Right kidney (tissue), 9 donors: ENCODE measurements at places on chromosomes 1 and 21.

DNA sequence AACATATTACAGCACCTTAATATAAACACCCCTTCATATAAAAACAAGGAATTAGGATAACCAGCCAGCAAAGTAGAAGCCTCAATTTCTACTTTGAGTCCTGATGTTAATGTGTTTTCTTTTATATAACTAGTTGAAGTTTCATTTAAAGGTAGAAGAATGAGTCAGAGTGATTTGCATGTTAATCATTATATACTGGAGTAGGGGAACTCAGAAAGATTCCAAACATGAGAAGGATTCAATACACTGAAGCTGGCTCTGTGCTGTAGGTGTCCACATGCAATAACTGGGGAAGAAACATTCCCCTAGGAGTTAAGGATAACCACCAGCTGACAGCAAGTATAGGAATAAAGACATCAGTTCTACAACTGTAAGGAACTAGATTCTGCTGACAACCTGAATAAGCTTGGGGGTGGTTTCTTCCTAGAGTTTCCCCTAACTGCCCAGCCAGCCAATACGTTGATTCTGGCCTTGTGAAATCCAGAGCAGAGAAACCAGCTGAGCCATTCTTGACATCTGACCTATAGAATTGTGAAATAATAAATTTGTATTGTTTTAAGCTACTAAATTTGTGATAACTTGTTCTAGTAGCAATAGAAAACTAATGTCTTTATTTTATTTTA is 33.4 kb upstream of the RNPC3 start:
- DNase-seq = no peak

GRCh38 chr1:68361346-68361910 is 88.3 kb downstream of the RPE65 start:
- DNase-seq = no peak

GRCh38 chr1:105243969-105244368 is 1494.3 kb downstream of the AMY1C start:
- DNase-seq = no peak

DNA sequence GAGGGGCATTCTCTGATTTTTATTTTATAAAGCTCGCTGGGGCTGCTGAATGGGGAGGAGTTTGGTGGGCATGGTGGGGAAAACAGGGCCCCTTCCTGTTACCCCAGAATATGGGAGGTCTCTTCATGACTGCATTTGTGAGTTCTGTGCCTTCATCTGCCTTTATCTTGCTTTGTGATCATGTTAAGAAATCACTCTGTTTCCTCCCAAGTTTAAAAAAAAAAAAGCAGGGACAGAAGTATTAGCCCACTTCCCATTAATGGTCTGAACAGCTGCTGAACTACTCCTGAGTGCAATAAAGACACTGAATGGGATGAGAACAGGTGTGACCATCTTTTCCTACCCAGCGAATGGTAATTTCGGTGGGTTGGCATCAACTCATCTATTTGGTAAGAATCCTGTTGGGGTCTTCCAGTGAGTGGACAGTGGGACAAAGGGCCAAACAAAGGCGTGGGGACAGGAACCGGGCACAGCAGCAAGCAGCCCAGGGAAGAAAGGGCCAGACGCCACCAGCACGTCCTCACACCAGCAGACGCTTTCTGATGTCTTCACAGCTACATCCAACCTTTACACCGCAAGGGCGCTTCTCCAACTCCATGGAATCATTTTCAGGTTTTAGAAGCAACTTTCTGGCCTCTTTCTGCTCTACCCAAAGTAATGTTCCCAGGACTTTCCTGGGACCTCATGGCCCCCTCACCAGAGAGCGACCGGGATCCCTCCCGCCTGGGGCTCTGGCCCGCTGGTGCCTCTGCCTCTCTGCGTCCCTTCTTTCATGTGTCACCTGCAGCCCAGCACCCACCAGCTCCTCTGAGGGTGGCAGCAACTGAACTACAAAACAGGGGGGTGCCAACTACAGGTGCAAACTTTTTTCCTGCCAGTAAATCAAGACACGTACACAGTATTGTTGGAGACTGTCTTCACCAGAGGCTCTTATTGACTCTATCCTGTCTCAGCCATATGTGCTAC is 160.2 kb downstream of the ADSS2 start:
- DNase-seq = no peak

DNA sequence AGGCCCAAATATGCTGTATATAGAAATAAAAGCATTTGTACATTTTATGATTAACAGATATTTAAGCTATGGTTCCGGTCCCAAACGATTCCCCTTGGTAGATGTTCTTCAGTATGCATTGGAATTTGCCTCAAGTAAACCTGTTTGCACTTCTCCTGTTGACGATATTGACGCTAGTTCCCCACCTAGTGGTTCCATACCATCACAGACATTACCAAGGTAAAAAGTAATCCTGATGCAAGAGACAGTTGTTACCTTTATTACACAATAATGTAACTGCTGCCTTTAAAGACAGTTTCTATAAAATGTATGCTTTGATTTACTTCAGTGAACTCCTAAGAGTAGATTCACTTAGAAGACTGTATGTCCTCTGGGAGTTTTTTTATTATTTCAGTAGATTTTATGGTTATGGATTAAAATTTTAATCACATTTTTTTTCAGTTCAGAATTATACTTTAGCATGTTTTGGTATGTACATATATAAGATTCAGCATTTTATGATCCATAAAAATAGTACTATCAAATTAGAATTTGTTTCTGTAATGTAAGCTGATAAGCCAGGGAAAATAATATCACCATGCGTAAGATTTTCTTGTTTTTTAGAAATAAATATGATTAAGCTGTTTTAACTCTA is 96.5 kb downstream of the USP25 start:
- DNase-seq = no peak

DNA sequence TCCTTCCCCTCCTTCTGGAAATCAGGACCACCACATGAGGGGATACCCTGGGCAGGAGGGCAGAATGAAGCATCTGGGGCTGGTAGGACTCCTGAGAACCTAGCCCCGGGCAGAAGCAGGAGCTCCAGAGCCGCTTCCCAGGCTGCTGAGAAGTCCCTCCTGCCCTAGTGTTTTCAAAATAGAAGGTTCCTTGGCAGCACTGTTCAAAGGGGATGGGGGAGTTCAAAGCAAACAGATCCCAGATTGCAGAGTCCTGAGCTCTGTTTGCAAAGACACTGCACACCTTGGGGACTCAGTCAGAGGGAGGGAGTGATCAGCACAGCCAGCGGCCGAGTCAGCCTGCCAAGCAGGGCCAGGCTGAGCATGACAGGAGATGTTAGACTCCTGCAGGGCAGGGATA is 177.8 kb downstream of the PTPRU start:
- no peak for DNase-seq

DNA sequence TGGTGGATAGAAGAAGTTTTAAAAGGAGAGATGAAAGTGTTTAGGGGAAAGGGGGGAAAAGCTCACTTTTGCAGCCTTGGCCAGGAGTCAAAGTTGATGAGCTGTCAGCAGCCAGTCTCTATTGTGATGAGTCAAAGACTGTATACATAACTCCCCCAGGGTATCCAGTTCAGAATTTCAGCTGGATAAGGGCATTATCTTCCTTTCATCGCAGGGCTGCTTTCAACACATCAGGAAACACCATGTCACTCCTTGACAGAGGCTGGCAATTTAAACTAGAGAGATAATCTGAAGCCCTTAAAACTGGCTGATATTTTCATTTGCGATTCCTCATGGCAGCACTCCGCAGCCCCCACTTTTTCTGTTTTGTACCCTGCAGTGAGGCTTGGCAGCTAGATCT is 328.5 kb downstream of the TBX15 start:
- DNase-seq = no peak

- no peak for DNase-seq
Measured at GRCh38 chr1:29785137-29785527, 548.8 kb downstream of the PTPRU start.

GRCh38 chr1:22983944-22984343 is 11.3 kb upstream of the LACTBL1 start:
- no peak for DNase-seq

DNA sequence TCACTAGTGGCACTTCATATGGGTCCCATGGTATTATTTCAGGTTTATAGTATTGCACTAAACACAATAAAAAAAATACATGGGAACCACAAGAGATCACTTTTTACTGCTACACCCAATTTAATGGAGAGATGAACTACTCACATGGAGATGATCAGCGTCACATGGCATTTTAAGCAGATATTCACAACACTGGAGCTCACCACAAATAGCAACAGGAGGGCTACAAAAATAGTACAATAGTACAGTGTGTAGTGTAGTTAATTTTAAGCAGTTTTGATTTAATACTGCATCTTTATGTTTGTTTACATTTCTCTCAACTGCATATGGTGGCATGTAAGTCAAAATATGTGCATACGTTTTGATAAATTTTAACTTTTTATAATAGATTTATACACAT is 31.0 kb downstream of the SNX7 start:
- no peak for DNase-seq

- no peak for DNase-seq
Measured at GRCh38 chr1:247054992-247055415, 23.6 kb downstream of the ZNF670 start.

- DNase-seq = no peak
Measured at GRCh38 chr1:115927971-115928370, 48.3 kb upstream of the SLC22A15 start.

- DNase-seq = no peak
Measured at GRCh38 chr1:169486281-169487051, 722 bp upstream of the SLC19A2 start.

DNA sequence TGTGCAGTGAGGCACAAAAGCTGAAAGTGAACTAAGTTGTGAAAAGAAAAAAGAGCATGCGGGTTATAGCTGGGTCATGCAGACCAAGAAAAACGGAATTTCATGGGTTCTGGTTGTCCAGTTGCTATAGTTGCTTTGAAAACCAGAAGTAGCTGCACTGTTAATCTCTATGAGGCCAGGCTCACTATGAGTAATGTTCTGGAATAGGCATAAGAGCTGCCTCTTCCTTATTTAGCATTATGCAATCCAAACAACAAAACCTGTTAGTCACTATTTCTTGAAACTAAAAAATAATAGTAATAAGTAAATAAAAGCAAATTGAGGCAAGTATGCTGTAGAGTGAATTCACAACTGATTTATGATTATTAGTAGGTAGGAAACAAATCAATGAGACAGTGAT is 1383.7 kb downstream of the MRPL39 start:
- no peak for DNase-seq

DNA sequence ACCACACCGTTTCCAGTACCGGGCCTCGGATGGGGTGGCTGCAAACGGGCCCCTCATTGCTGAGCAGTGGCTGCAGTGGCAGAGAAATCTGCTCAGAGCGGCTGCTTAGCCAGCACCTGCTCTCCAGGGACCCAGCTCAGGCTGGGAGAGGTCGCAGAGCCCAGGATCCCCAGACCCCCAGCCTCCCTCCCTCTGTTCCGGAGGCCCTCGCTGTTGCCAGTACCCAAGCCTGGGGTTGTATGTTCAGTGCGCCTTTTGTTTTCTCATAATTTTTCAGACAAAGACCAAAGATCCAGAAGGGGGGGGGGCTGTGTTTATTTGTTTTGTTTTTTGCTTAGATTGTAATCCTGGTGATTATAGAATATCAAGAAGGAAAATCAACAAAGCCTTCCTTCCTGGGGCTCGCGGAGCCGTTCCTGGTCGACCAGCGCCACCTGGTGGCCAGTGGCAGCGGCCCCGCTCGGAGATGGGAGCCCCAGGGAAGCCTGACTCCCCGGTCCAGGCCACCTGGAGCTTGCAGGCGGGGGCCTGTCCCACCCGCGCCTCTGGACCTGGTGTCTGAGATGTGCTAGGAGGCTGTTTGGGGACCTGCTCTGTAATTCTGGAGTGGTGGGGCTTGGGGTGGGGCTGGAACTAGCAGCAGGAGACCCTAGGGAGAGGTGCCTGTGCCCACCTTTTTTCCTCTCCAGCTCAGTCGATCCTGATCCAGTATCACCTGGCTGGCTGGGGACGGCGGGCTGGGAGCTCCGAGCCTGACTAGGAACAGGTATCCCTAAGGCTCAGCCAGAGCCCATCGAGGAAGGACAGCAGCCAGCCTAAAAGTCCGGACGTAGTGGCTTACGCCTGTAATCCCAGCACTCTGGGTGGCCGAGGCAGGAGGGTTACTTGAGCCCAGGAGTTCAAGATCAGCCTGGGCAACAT is 123.9 kb upstream of the VAMP3 start:
- DNase-seq = peak; percentile 62

GRCh38 chr1:26287811-26288210 is 7.9 kb downstream of the SH3BGRL3 start:
- no peak for DNase-seq

DNA sequence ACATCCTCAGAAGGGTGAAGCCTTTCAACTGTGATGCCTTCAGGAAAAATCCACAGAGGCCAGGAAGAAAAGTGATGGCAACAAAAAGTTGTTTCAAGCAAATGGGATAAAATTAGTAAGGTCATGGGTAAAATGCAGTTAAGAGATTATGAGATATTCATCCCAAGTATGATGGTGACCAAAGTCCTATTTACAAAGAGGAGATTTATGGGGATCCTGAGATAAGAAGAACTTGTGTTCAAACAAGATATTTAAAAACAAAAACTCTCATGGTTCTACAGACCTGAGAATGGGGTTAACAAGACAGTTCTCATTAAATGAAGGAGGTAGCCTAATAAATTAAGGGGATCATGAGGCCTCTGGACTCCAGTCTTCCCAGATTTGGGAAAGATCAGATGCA is 184.4 kb downstream of the FCRL5 start:
- no peak for DNase-seq
